ENCODE measurements at places on chromosomes 3 and 15.

- DNase-seq: peak; percentile 48
These were observed 10.6 kb upstream of the KIF23 start for GRCh38 chr15:69403594-69403993.

DNA sequence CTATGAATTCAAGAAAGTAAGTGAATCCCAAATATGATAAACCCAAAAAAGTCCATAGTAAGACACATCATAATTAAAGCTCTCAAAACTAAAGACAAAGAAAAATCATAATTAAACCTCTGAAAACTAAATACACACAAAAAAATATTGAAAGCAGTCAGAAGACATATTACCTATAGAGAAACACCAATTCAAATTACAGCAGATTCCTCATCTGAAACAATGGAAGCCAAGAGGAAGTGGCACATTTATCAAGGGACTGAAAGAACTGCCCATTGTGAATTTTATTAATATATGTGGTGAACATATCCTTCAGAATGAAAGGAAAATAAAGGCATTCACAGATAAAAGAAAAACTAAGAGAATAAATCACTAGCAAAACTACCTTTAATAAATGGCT, 128.2 kb downstream of the SCAPER start:
- no peak for DNase-seq

- DNase-seq: no peak
These were observed 54.3 kb downstream of the LMCD1 start for GRCh38 chr3:8555725-8556472.

GRCh38 chr15:57534281-57534680, 57.4 kb upstream of the MYZAP start:
- no peak for DNase-seq

DNA sequence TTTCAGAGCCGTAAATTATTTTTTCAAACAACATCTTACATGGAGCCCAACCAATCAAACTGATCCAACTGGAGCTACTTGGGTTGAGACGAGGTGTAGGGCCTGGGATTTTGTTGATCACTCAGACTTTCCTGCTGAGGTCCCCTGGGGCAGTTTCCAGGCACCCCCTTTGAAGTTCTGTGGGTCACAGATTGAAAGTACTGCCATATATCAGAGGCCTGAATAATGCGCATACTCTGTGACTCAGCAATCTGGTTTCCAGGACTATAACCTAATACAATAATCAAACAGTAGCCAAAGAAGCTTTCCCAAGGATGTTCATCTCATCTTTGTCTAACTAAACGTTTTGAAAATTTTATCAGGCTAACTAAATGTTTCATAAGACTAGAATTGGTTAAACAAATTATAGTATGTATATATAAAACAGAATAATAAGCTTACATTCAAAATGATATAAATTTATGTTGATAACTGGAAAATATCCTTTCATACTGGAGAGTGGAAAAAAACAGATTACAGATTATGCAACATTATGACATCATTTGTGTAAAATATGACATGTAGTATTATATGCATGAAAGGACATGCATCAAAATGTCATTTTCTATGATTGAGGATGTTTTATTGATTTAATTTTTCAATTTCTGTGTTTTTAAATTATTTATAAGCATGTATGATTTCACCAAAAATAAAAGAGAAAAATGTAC, 617.1 kb downstream of the NTRK3 start:
- no peak for DNase-seq

DNA sequence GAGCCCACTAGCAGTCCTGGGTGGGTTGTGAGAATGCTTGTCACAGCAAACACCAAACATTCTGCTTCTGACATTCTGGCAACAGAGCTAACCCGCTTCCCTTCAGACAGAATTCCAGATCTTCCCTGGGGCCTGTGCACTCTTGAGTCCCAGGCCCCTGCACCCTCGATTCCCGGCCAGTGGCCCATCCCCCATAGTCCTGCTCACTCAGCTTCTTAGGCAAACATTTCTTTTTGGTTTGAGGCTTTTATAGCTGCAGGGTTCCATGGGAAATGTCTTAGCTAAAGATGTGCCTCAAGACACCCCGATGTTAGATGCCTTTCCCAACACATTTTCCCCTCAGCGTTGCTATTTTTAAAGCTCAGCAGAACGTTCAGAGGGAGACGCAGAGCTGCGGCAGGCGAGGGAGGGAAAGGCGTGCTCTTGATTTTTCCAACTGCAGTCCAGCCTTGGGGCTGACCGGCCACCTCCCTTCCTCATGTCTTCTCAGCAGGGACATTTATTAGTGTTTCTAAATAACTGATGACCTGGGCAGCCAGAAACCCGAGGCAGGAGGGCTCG, 35.2 kb downstream of the ABTB1 start:
- no peak for DNase-seq

GRCh38 chr3:143697975-143698374, 150.3 kb downstream of the SLC9A9 start:
- DNase-seq: no peak

DNA sequence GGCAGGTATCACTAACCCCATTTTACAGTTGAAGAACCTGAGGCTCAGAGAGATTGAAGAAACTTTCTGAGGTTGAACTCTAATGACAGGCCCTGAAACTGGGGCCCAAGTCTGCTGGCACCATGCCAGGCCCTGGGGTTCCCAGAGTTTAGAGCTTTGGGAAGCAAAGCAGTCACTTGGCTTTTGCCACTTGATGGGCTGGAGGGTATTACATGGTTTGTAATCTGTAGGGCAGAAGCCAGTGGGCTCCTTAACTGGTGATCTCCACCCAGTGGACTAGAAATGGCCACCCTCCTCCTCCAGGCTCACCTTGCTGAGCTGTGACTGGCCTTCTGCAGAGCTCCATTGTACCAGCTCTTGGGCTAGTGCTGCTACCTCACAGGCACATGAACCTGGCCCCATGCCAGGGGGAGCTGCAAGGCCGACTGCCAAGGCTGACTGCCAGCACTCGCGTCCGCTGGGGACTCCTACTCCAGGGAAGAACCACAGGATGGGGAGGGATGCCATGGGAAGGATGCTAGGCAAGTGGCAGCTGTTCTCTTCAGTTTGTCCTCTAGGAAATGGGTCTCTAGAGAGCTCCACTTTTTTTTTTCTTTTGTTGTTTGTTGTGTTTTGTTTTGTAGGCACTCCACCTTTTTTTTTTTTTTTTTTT, 104.8 kb downstream of the ETFA start:
- no peak for DNase-seq

- no peak for DNase-seq
These were observed 4.3 kb downstream of the CHRNA3 start for GRCh38 chr15:78616506-78616905.

GRCh38 chr3:123344175-123344906, 104.5 kb downstream of the ADCY5 start:
- no peak for DNase-seq

DNA sequence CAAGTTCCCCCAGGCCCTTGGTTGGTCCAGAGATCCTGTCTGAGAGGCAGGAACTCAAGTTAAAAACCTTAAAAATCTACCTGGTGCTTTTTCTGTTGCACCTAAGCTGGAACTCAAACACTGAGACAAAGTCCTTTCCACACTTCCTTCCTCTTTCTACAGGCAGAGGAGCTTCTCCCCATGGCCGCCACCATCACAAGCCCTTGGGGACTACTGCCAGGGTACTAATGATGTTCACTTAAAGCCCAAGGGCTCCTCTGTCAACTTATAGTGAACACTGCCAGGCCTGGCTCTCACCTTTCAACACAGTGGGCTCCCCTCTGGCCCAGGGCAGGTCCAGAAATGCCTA, 26.0 kb downstream of the TM4SF18 start:
- no peak for DNase-seq

- DNase-seq: no peak
These were observed 118.0 kb downstream of the ABI3BP start for GRCh38 chr3:100875239-100875638.

DNA sequence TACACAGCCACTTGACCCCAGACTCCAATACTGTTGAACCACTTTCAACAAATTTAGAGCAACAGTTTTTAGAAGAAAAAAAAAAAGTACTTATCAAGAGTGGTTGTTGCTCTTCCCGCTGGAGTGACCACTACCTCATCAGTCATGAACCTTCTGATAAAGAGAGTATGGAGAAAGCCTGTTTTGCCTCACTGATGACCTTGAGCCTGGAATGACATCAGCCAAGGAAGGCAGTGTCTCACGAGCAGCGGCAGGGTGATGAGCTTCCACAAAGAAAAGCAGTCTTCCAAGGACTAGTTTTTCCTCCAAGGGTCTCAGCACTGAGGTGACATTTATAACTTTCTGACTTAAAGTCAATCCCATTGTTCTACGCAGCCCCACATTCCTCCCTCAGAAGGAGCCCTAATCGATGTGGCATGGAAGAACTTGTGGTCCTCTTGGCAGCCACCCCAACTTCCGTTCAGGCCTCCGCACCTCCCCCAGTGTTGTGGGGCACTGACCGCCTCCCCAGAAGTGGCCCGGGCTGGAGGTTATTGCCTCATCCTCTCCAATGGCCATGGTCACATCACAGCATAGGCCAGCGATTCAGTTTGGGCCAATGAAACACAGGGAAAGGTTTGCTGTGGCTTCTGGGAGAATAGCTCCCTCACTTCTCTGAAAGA, 1.8 kb upstream of the CYP11A1 start:
- DNase-seq: no peak

DNA sequence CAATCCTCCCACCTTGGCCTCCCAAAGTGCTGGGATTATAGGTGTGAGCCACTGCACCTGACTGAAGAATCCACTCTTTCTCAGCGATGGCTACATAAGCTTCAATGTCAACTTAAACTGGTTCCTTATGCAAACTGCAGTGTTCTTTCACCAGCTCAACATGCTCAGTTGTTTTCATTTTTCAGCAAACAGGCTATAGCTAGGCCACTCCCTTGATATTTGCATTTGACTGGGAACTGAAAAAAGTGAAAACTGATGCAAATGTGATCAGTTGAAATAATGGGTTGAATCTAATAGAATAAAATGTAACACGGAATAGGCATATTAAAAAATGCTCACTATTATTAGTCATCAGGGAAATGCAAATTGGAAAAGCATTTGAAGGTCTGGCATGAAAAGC, 74.2 kb upstream of the GCNT3 start:
- no peak for DNase-seq

DNA sequence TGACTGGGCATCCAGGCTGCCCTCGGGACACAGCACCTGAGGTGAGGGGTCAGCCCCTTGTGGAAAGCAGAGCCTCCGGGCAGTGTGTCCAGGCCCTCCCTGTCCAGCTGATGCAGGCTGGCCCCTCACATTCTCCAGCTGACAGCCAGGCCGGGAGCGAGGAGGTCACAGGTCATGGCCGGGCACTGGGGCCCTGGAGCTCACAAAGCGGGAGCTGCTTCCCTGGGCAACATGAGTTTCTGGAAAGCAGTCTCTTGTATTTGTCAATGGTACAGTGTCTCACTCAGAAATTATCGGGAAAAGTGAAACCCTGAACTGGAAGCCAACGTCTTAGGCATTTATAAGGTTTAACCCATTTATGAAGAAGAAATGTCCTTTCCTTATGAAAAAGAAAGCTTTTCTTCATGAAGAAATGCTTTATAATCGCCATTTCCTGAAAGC, 118.5 kb downstream of the OPA1 start:
- no peak for DNase-seq

GRCh38 chr15:65082303-65082953, 5.9 kb downstream of the KBTBD13 start:
- DNase-seq: no peak

DNA sequence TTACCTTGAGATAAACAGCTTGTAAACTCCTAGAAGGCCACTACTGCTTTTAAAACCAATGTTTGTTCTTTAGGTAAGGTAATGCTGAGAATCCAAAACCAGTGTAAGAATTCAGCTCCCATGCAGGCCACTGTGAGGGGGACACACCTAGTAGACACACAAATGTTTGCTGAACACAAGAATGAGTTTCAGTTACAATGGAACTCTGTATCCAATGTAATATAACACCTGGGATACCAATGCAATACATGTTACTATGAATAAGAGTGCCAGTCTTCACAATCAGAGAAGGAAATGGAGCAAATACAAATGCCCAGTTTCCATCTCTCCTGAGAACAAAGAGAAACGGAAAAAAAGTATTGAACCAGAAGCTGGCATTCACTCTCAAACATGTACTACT, 65.9 kb downstream of the IGF2BP2 start:
- DNase-seq: no peak

DNA sequence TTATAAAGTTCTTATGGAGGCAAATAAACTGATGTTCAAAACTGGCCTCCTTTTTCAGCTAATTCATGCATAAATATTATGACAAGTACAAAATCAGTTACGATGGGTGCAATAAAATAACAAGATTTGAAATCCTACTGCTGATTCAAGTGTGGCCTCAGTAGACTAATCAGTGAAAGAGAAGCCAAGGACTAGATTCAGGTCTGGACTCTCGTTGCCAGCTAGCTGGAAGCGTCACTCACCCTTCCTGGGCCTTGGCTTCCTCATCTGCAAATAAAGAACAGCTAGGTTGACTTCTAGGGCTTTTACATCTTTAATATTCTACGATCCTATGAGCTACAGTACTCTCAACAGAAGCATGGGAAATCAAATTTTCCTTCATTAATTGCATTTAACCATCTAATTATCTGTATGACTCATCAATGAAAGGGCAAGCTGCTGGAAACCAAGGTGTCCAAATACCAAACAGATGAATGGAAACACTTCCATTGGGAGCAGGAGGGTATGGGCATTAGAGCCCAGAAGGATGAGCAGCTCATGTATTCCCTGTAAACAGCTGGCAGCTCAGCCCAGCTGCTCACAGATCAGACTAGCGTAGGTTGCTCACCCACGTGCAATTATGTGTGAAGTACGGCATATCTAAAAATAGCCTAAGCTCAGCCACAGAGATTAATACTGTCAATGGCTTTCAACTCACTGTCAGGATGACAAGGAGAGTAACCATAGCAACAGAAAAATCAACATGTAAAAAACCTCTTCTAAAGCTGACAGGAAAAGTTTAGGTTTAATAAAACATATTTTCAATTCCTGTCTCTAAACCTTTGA, 294.8 kb downstream of the PLCL2 start:
- DNase-seq: no peak

DNA sequence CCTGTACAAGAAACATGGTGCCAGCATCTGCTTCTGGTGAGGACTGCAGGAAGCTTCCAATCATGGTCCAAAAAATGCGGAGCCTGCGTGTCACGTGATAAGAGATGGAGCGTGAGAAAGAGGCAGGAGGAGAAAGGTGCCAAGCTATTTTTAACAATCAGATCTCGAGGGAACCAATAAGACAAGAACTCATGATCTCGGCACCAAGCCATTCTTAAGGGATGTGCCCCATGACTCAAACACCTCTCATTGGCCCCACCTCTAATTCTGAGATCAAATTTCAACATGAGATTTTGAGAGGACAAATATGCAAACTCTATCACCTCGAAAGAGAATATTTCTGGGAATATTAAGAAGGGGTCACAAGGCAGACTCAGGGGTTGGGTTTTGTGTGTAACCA, 107.2 kb downstream of the PYDC2 start:
- DNase-seq: no peak

GRCh38 chr15:97729270-97729669, 231.2 kb upstream of the ARRDC4 start:
- no peak for DNase-seq
